ENCODE measurements at places on chromosomes 1 and 21.

- DNase-seq: no peak
Measured at GRCh38 chr1:207072233-207072632, 16.4 kb upstream of the C4BPB start.

DNA sequence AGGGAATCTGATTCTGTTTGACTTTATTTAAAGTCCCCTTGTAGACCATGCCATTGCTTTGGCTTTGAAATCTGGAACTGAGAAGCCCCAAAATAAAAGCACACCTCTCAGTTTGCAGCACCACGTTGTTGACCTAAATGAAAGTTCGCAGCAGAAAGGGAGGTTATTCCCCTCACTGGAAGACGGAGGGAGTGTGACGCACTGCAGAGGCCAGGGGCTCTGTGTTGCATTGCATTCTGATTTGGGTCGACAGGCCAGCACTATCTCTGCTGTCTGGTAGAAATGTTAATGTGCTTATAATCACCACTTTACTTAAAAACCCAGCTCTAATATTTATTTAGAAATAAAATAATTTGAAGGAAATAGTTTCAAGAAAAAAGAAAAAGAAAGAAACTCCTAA lies 675.2 kb upstream of the NR5A2 start:
- DNase-seq: no peak

DNA sequence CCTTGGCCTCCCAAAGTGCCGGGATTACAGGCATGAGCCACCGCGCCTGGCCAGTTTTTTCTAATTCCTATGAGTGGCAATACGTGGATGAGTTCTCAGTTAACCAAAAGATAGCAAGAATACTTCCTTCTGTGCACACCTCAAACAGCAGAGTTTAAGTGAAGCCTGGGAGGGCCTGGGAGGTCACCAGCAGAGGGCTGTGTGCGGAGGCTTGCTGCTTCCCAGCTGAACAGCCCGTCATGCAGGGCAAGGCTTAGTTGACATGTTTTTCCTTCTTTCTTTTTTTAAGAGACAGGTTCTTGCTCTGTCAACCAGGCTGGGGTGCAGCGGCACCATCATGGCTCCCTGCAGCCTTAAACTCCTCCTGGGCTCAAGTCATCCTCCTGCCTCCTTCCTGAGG lies 17.8 kb downstream of the GNG4 start:
- DNase-seq: no peak

DNA sequence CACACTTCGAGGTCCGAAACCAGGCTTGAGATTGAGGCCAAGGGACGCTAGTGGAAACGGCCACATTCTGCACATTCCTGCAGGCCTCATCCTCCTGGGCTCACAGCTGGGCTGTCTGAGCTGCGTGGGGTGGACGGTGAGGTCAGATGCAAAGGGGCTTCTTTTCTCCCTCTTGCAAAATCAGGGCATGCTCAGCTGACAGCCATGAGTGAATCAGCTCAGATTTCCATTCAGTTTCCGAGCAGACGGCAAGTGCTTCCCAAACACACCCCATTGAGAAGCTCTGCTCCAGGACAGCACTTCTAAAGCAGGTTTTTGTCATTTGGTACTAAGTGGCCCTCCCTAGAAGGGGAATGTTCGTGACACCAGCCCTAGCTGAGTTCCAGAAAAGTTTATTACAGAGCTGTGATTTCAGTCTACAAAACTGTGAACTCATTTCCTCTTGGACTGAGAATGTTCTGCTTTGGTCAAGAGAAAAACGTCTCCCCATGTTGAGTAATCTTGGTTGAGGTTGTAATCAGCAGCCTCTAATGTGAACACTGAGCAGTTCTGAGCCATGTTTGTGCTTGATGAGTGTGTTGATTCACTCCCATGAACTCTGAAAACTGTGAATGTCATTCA lies 10.0 kb downstream of the PDPN start:
- DNase-seq: no peak

DNA sequence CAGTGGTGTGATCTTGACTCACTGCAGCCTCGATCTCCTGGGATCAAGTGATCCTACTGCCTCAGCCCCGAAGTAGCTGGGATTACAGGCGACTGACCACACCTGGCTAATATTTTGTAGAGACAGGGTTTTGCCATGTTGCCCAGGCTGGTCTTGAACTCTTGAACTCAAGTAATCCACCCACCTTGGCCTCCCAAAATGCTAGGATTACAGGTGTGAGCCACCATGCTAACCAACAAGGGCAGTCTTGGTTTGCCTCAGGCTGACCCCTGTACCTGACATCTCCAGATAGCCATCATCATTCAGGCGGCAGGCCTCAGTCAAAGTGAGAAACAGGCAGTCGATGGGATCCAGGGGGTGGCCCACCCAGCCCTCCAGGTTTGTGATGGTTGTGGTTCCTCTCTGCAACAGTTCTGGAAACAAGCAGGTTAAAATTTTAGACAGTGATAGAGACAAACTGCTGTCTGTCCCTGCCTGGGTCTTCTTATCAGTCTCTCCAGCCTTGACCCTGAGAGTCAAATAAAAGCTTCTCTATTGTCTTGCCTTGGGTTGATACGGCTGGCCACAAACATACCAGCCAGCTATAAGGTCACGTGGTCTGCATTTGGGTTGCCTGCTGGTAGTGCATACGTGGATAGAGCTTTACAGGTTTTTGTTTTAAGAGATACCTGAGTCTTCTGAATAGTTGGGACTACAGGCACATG lies 26.8 kb downstream of the UROD start:
- no peak for DNase-seq

DNA sequence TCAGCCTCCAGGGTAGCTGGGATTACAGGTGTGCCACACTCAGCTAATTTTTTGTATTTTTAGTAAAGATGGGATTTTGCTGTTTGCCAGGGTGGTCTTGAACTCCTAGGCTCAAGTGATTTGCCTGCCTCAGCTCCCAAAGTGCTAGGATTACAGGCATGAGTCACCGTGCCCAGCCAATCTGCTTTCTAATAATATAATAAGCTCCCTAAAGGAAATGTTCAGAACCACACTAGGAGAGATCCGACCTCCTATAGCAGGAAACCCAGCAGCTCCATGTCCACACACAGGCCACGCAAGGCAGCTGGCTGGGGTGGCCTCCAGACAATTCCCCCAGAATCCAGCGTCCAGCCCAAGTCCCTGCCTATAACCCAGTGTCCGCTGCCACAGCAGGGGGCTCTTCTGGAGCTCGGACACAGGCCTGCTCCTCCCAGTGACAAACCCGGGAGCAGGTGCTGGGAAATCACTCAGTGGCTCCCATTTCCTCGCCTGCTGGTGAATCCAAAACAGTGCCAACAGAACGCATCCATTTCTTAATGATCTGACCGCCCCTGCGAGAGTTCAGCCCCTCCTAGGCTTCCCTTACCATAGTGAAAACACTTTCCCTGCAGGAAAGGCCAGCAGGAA lies 7.5 kb downstream of the RIPK4 start:
- DNase-seq: no peak

- DNase-seq: no peak
Measured at GRCh38 chr1:51265618-51266017, 29.5 kb downstream of the RNF11 start.

DNA sequence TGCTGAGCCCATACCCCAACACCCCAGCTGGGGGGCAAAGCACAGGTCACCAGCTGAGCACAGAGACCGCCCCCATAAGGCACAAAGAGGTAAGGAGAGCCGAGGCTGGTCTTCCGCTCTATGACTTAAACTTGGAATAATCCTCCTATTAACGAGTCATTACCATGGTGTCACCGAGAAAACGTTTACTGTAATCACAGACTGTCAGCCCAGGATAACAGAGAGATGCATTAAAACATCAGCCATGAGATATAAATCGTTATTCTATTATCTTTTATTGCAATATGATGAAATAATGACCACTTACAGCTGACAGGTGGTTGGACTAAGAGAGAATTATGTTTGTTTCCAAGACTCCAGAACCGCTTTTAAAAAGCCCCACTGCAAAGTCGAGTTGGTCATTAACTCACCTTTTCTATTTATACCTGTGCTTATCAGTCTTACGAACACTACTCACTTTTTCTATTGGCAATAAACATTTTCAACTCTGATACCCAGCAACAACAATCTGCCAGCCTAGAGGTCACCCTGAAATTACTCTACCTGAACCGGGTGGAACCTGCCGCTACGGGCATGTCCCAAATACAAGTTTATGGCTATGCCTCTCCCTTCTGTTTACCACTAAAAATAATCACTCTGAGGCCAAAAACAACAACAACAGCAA lies 21.5 kb downstream of the NPHP4 start:
- DNase-seq: no peak

GRCh38 chr1:245056913-245057312 lies 97.9 kb upstream of the KIF26B start:
- DNase-seq: no peak

DNA sequence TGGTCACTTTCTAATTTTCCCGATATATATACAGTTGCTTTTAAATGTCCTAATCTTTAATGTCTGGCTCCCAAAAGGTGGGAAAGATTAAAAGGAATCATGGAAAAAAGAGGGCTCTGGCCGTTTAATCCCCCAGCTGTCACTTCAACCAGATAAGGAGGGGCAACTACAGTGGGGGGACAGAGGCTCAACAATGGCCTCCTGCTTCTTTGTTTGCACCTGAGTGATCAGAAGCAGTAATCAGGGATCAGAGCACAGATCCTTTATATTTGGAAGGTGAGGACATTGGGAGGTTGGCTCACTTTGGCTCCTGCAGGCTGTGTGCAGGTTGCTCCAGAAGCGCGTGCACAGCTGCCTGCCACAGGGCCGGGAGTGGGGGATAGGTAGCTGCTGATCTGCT lies 212.8 kb downstream of the FMN2 start:
- no peak for DNase-seq

DNA sequence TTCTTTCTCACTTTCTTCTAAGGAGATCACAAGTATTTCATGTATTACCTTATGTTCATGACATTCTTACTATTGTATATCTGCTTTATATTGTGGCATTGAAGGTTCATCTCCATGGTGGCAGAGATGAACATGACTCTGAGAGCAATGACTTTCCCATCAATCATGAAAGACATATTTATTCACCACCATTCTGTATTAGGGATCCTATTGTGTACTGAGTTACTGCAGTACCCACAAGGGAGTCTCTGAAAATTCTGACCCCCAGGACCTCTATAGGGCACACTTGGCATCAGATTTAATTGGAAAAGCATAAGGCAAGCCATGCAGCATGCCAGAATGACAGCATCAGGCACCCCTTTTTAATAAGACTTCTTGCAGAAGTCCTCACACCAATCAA lies 21.9 kb upstream of the C21orf91 start:
- DNase-seq: no peak

DNA sequence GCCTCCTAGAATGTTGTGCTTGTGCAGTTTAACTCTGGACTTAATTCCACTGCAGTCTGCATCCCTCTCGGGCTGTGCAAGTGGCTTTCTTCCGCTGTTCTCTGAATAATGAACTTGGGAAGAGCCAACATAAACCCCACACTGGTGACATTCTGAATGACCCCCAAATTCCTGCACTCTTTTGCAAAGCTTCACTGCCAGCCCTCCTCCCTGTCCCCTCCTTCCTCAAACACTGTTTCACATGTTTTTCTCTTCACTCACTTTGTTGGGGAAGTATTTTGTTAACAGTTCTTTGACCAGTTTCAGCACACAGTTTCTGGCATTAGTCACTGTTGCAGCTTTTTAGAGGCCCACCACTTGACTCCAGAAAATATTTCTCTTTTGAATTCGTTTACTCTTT lies 39.7 kb downstream of the GNG12 start:
- DNase-seq: peak; percentile 33

- DNase-seq: no peak
Measured at GRCh38 chr1:35359995-35360394, 91.5 kb downstream of the ZMYM4 start.

GRCh38 chr1:185813401-185813979 lies 79.3 kb downstream of the HMCN1 start:
- DNase-seq: no peak

GRCh38 chr1:217527151-217527550 lies 103.7 kb downstream of the GPATCH2 start:
- no peak for DNase-seq

- no peak for DNase-seq
Measured at GRCh38 chr1:63330331-63330916, 8.1 kb downstream of the FOXD3 start.

GRCh38 chr1:22018583-22019559 lies 17.4 kb downstream of the CELA3A start:
- no peak for DNase-seq

- DNase-seq: no peak
Measured at GRCh38 chr1:115283249-115283648, 54.8 kb downstream of the NGF start.

- DNase-seq: no peak
Measured at GRCh38 chr1:26148887-26149286, 10.0 kb upstream of the FAM110D start.

DNA sequence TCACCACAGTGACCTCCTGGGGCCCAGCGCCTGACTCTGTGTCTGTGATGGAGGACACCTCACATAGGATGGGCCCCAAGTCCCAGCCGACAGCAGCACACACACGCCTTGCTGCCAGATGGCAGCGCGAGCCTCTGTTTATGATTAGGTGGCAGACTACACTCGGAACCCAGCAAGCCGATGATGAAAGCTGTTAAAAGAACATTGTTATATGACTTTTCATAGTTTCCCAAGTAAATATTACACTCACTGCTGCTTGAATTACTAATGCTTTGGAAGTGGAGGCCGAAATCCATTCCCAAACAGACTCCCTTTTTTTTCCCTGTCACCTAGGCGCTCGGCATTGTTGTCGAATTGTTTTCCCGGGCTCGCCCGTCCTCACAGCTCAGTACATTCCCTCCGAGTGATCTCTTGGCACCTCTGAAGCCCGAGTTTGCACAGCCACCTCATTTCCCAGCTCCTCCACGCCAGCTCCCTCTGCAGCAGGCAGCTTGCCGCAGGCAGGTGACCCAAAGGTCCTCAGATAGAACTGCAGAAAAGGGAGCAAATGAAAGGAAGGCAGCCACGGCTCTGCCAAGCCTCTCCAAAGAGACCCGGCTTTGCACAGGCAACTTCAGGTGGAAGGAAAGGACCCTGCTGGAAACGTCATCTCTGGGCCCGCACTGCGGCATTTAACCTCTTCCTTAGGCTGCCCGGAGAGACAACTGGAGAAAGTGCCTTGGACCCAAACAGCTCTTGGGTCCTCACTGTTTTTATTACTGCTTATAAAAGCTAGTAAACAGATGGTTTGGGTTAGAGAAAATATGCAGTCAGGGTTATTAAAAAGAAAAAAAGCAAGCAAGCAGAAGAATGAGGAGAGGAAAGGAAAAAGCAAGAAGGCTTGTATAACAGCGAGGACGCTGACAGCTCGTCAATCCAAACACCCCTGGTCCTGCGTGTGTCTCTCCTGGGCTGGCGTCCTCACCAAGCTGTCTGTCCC lies 72.2 kb upstream of the SLC25A33 start:
- DNase-seq: no peak
